NCI-H1105 treated with DMSO at 0.1 percent for 48 hours (cell line): ENCODE measurements at places on chromosomes 1 and 21.

GRCh38 chr1:200774735-200775444, 36.2 kb downstream of the CAMSAP2 start:
- no peak for DNase-seq

DNA sequence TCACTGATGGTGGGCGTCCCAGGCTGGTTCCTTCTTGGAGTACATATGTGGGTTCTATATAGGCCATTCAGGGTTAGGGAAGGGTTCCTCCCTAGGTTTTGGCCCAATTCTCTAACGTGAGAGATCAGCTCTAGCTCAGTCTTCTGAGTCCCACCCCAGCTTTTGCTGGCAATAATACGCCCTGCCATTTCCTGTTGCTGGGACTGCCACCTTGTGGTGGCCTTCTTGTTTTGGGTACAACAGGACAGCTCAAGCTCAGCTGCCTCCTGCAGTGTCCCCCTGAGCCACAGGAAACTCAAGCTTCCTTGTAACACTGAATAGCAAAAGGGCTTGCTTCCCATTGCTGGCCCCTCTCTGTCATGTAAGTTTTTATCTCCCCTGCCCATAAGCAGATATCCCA, 77.8 kb downstream of the BACH1 start:
- DNase-seq = no peak

DNA sequence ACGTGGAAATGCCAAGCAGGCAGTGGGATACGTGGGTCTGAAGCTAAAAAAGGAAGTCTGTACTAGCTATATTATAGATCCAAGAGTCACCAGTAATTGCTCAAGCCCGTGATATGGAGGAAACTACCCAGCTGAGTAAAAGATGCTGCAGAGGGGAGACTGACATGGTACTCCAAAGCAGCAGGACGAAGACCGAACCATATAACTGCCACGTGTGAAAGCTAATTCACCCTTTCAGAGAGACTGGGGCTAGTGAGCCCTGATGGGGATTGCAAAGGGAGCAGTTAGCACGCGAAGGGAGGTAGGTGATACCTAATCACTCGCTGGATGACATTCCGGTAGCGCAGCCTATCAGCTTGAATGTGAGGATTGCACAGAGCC, 316 bp downstream of the AP4B1 start:
- peak; percentile 85 for DNase-seq

- no peak for DNase-seq
Measured at GRCh38 chr1:28256197-28256827, 3.0 kb upstream of the SESN2 start.

- DNase-seq = no peak
Measured at GRCh38 chr1:101394041-101394440, 157.2 kb downstream of the S1PR1 start.

DNA sequence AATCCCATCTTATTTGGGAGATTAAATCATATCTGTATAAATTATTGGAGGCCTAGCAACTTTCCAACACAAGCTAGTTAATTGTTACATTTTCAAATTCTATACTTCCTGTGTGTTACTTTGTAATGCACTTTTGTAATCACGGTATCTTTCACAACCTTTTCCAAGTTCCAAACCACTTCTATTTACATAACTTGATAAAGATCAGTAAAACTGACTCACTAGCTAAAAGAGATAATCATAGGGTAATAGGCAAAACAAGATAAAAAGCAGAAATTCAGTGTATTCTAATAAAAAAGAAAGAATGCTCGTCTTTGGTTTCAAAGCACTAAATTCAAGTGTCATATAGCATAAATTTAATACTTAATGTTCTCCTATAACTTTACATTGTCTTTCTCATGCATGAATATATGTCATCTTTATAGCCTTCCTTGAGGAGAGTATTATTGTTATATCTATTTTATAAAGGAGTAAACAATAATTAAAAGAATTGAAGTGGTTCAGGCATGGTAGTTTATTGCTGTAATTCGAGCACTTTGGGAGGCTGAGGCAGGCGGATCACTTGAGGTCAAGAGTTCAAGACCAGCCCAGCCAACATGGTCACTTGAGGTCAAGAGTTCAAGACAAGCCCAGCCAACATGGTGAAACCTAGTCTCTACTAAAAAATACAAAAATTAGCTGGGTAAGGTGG, 66.4 kb downstream of the RGS13 start:
- DNase-seq = no peak

- no peak for DNase-seq
Measured at GRCh38 chr21:36207577-36208320, 51.1 kb downstream of the DOP1B start.

GRCh38 chr1:45723248-45723930, 27.1 kb downstream of the IPP start:
- no peak for DNase-seq

- peak; percentile 40 for DNase-seq
Measured at GRCh38 chr1:15128520-15129313, 24.8 kb upstream of the TMEM51 start.

- DNase-seq = no peak
Measured at GRCh38 chr1:24501371-24502064, 1.1 kb upstream of the RCAN3 start.

DNA sequence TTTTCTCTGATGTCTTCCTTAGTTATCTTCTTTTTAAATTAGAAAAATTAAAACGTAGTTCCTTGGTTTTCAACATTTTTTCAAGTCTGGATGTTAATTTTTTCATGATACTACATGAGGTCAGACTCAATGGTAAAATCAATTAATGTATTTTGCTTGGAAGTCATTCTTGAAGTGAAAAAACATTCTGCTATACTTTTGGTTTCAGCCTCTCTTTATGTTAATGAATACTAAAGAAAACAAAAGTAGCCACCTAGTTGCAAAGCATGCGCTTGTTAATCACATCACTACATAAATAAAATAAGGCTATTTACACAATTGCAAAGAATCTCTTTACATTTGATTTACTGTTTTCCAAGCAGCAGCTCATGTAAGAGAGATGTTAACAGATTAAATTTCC, 170.4 kb downstream of the LIPI start:
- DNase-seq = no peak

DNA sequence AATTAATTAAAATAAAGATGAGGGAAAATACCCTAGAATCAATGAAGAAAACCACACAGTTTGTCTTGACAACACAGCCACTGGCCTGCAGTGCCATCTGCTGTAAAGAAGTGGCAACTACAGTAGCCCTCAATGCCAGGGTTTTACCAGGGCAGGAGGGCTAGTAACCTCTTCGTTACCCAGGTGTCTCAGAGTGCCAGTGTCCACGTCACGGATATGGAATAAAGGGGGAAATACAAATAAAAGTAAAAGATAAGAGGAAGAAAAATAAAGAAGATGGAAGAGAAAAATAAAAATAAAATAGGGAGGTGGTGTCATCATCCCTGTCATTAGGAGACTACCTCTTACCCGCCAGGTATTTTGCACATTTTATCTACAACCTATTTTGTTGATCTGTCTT, 14.2 kb upstream of the SLC44A3 start:
- peak; percentile 54 for DNase-seq

DNA sequence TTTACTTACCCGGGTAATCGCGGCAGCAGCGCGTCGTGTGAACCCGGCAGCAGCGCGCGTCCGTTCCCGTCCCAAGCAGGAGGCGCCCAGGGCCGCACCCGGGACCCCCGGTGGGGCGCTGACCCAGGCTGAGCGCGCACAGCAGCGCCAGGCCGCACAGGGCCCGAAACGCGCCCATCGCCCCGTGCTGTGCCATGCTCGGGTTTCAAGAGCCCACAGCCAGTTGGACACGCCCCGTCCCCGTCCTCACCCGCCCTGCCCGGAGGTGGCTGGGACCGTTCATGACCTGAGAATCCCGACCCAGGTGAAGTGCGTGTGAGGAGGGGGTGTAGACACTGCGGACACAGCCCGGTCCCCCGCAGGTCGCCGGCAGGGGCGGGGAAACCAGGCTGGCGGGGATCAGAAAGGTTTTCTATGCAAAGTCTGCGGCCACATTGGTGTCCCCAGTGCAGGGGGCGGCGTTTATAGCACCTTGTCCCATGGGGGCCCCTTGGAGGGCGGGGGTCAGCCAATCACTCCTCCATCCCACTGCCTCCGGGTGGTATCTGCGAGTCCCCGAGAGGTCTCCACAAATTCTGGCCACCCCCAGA, at the start of gene TNFRSF18:
TNFRSF18 (minus strand) TSS at position 217 of the 590 bp plus-strand sequence; CDS start at position 196, 21 bp downstream.
- no peak for DNase-seq

DNA sequence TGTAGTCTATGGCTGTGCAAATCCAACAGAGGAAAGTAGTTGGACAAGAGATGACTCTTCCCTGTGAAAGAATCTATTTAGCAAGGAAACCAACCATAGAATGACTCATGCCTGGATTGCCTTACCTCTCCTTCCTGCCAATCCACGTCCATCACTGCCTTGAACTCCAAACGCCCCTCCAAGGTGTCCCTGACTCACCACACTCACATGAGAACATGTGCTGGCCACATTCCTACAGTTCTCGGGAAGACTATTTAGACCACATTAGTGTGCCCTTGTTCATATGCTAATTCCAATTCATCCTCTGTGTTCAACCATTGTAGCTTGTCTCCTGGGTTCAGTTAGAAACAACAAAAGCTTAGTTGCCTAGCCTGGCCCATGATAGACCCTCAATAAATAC, 157.3 kb downstream of the SLC30A10 start:
- no peak for DNase-seq

GRCh38 chr1:87182611-87183010, 146.1 kb upstream of the LMO4 start:
- no peak for DNase-seq

DNA sequence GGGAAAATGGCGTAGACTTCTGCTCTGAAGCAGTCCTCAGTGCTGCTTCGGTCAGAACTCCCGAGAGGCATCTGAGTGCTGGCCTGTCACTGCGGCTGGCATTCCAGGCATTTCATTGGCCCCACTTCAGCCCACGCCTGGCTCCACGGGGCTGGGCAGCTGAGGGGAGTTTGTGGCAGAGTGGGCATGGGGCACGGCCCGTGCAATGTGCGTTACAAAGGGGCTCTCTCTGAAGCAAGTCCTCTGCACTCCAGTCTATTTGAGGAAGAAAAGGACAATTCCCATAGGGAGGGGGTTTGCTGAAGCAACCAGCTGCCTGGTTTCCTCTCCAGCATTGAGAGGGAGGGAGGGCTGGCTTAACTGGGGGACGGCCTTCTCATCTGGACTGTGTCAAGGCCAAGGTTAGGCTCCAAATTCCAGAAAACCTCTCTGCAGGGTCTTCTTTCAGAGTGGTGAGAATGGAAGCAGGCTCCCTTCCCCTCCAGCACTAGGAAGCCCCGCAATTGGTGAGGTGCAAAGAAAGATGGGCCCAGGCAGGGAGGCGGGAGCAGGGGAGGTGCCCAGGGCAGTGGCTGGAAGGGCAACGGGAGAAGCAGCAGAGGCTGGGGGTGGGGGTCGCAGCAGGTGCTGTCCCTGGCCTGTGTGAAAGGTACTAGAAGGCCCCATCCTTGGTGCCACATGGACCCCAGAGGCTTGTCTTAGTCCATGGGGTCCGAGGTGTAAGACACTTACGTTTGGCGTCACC, 21.1 kb upstream of the GPR157 start:
- DNase-seq = no peak

DNA sequence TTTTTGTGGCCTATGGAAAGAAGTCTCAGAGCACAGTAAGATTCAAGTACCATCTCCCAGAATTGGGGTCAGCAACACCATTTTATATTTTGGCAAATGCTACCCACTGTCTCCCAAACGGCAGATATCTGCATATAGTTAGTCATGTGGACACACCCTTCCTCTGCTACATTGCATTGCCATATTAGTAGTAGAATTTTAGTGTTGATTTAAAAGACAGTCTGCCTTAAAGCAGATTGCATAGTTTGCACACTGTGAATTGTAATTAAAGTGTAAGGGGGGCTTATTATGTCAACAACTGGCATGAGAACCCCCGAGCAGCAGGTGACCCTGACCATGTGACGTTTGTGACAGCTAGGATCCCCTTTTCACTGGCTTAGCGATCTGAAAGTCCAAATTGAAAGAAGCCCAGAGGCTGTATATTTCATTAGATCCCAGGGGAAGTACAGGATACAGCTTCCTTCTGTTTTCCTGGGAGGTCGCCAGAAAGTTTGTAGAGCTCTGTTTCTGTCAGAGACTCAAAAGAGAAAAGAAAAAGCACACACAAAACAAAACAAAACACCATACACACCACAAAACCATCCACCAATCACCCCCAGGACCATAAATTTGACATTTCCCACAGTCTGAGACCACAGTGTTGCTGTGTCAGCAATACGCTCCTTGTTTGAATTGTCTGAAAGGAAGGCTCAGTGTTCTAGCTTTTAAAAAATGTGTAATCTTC, 172.4 kb downstream of the NFIA start:
- no peak for DNase-seq
